Activated CD4-positive, alpha-beta T cell treated with anti-CD3 and anti-CD28 coated beads for 48 hours (primary cell): ENCODE measurements at places on chromosomes 1 and 21.

GRCh38 chr1:39617488-39618049, 21.9 kb downstream of the HEYL start:
- no peak for DNase-seq

- no peak for DNase-seq
Measured at GRCh38 chr1:46041974-46042373, 90.5 kb downstream of the PIK3R3 start.

DNA sequence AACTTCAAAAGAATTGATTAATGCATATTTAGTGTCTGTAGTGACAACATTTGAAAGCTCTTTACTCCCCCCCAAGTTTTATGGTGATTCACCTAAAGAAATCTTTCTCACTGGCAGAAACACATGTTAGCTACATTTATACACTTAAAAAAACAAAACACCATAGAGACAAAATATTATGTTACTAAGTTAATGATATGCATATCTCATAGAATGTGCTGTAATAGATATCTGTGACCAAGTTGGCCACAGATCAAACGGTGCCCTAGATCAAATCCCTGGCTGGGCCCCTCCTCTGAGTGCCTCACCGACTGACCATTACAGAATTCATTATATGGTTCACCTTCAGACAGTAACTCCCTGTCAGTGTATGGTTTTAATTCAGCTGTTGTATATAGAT, 322.1 kb upstream of the LYPLAL1 start:
- no peak for DNase-seq

DNA sequence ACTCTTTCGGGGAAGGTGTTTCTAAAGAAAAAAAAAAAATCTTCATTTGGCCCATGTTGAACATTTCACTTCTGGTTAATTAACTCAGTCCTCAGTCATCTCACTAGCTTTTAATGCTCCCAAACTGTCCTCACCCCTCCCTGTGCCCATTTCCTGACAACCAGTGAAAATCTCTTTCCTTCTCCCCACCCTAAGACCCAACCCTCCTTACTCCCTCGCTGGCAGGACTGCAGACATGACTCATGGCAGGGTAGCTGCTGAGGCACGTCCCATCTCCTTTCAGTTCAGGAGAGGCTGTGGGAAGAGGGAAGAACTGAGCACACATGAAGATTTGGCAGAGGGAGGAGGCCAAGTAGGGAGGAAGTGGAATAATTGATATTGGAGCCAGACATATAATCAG, 12.6 kb downstream of the PKP1 start:
- DNase-seq: no peak

DNA sequence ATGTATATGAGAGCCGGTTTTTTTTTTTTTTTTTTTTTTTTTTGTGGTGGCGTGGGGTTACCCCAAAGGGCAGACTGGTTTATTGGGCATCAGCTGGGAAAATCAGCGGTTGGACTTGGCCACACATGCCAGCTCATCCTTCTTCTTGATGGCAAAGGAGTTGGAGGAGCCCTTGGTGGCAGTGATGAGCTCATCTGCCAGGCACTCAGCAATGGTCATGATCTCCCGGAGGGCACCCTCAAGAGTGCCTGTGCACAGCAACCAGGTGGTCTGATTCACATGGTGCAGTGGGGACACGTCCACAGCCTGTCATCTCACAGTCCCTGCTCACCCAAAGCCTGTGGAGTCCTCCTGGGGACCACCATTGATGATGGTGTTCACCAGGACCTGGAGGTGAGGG, 62.0 kb downstream of the MRPS6 start:
- DNase-seq: no peak

DNA sequence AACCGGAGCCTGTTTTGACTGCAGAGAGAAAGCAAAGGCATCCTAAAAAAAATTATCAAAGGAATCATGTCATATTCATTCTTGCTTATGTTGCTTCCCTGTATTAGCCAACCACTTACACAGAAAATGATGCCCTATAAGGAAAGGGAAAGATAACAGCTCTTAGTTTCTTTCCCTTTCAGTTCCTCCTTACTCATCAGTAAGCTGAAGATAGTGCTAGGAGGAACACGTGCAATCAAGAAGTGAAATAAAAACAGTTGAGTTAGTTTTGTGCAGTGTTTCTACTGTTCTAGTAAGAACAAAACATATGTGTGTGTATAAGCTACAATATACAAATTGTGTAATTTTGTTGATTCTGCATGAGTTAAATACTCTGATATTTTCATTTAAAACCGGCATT, 45.3 kb upstream of the MTF2 start:
- DNase-seq: no peak

- no peak for DNase-seq
Measured at GRCh38 chr1:22569269-22569668, 6.0 kb downstream of the EPHA8 start.

- no peak for DNase-seq
Measured at GRCh38 chr1:235047331-235047871, 81.2 kb downstream of the TOMM20 start.

GRCh38 chr1:236468625-236469024, 55.2 kb upstream of the LGALS8 start:
- no peak for DNase-seq

GRCh38 chr1:30809514-30810263, 52.1 kb upstream of the LAPTM5 start:
- no peak for DNase-seq

- DNase-seq: no peak
Measured at GRCh38 chr1:173422456-173422976, 54.6 kb upstream of the PRDX6 start.

GRCh38 chr1:229139331-229140118, 131.4 kb upstream of the RAB4A start:
- DNase-seq: peak; percentile 41
